Lower leg skin (tissue), 4 donors: ENCODE measurements at places on chromosomes 2 and 18. TPM values are rescaled to one million over a fixed set of nuclear protein-coding genes. Genes with fewer than 3 reads are reported as not detected.
A peak's percentile ranks its signal among the peaks of the same experiment; 100 is the strongest.

The TACR1 gene
- 8.0 TPM for total RNA-seq

The CD207 gene
- 57.6 TPM for total RNA-seq

The REEP1 gene
- total RNA-seq = 1.1 TPM

The NIFK gene
- total RNA-seq = 46.8 TPM

The RESP18 gene
- not detected for total RNA-seq

The IAH1 gene
- 33.1 TPM for total RNA-seq

The HNMT gene
- total RNA-seq = 21.3 TPM

The NR4A2 gene
- total RNA-seq = 1.8 TPM

The TUBA4B gene
- not detected for total RNA-seq

The ALPP gene
- not detected for total RNA-seq

The CD8A gene
- total RNA-seq = 1.9 TPM

The PDIA6 gene
- total RNA-seq = 97.7 TPM

The PCARE gene
- not detected for total RNA-seq

The CRYGC gene
- total RNA-seq = not detected

The CCDC74B gene
- 2.6 TPM for total RNA-seq

The EGR4 gene
- total RNA-seq = not detected

- DNase-seq = no peak
These were observed 72.6 kb upstream of the STPG4 start for GRCh38 chr2:47227532-47228279.

GRCh38 chr2:43021791-43022509 is 204.5 kb downstream of the ZFP36L2 start:
- no peak for DNase-seq

- no peak for DNase-seq
These were observed 138.4 kb upstream of the HDAC4 start for GRCh38 chr2:239539083-239539775.

- DNase-seq = no peak
These were observed 433.0 kb upstream of the CHAC2 start for GRCh38 chr2:53334610-53335009.

DNA sequence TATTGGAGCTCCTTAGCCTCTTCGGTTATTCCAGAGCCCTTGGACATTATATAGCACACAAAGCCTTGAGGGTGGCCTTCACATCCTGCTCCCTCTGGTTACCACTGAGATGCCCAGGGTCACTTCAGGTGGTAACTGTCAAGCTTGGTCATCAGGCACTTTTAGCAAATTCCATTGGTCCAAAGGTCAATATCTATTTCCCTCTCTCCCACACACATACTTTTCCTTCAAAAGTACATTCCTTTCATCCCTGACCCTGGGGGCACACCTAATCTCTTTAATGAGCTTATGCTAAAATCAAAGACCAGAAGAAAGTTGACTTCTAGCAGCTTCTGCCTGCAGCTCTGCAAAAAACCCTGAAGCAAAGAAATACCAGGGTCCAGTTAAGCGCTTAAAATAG is 172.0 kb upstream of the NRP2 start:
- DNase-seq = no peak

GRCh38 chr18:50432915-50433314 is 58.1 kb downstream of the SKA1 start:
- no peak for DNase-seq

DNA sequence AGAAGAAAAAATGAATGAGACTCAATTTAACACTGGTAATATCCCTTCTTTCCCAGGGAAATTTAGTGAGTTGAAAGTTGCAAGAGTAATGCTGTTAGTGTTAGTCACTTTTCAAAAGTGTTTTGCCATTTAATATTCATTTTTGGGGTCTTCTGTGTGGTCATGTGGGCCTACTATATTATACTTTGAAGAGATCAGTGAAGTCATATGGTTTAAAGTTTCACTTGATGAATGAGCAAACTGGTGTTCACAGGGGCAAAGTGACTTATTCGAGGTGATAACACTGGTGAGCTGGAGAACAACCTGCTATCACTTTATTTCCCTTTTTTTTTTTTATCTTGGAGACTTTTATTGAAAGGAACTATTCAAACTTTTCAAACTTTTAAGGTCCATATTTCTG is 196.0 kb downstream of the PLCL1 start:
- no peak for DNase-seq

DNA sequence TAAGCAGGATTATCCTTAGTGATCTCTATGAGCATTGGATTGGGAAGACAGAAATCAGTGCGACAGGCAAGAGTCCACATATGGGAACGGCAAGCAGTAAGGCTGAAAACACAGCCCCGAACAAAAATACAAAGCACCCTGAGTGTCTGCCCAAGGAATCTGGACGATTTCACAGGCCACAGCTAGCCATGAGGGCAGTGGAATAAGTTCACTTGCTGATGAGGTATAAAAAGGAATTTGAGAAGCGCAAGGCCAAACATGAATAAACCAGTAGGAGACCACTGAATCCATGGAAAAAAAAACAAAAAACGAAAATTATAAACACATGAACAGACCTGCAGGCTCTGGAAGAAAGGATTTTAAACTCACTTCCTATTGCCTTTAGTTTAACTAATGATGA is 24.3 kb downstream of the WDSUB1 start:
- no peak for DNase-seq

- DNase-seq = no peak
These were observed 35.1 kb upstream of the CYBRD1 start for GRCh38 chr2:171487201-171487600.

DNA sequence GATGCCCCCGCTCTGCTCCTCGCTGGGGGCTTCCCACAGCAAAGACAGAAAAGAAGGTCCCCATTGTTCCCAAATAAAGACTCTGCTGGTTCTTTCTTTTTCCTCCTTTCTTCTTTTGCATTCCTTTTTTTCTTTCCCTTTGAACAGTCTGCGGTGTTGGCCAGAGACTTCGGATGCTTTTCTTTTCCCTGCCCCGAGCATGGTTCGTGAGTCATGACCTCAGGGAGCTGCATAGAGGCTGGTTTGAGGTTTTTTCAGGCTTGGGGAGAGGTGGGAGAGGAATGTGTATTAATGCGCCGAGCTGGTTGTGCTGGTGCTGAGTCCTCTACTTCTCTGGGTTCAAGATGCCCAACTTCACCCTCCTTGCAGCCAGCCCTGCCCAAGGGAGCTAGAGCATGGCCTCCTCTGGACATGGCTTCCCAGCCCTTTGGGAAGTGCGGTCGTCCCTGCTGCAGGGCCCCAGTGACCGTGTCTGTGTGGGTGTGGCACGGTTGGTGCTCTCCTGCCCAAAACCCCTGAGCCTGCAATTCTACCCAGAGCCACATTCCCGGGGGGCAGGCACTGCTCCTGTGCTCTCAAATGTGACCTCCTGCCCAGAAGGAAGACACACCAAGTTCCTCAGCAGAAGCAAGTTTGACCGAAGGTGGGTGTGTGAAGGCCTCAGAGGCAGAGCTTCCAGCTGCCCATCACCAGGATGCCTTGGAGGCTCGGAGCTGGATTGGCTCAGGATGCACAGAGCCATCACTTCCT is 9.0 kb upstream of the ARHGEF4 start:
- no peak for DNase-seq

DNA sequence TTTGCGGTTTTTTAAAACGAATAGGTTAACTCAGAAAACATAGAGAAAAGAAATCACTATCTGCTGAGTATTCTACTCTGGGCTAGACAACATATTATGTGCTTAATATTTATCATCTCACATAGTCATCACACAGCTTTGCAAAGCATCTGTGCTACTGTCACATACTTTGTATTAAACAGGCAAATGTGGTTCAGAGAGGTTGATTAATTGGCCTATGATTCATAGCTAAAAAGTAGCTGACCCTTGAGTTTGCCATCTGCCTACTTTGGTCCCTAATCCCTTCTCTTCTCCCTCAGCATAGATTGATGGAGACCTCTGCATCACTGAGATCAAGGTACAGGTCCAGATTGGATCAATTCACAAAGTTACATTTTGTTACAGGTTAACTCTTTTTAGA is 21.4 kb downstream of the ANKRD30B start:
- no peak for DNase-seq

- peak; percentile 83 for DNase-seq
These were observed 123.3 kb downstream of the HDAC4 start for GRCh38 chr2:239277401-239278085.

DNA sequence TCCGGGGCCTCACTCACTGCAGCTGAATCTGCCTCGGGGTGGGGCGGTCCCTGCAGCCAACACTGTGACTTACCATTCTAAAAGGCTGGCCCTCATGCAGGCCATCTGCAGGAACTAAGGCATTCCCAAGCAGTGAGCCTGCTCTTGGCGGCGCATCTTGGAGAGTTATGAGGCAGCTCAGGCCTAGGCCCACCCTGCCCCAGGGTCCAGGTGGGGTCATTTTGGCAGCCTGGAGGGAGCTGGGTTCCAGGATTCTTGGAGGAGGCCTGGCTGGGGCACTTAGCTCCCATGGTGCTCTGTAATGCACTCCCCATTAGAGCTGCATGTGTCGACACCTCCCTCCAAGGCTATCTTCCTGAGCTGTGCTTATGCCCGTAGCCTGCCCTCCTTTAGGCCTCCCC is 14.8 kb upstream of the BIN1 start:
- DNase-seq = peak; percentile 85

- no peak for DNase-seq
These were observed 103.5 kb downstream of the CPO start for GRCh38 chr2:207042841-207043240.

GRCh38 chr2:118224895-118225311 is 136.6 kb downstream of the INSIG2 start:
- no peak for DNase-seq

- no peak for DNase-seq
These were observed 2.3 kb downstream of the SCN1A start for GRCh38 chr2:166125557-166125956.

GRCh38 chr2:127179766-127180165 is 40.3 kb downstream of the CYP27C1 start:
- peak; percentile 68 for DNase-seq

DNA sequence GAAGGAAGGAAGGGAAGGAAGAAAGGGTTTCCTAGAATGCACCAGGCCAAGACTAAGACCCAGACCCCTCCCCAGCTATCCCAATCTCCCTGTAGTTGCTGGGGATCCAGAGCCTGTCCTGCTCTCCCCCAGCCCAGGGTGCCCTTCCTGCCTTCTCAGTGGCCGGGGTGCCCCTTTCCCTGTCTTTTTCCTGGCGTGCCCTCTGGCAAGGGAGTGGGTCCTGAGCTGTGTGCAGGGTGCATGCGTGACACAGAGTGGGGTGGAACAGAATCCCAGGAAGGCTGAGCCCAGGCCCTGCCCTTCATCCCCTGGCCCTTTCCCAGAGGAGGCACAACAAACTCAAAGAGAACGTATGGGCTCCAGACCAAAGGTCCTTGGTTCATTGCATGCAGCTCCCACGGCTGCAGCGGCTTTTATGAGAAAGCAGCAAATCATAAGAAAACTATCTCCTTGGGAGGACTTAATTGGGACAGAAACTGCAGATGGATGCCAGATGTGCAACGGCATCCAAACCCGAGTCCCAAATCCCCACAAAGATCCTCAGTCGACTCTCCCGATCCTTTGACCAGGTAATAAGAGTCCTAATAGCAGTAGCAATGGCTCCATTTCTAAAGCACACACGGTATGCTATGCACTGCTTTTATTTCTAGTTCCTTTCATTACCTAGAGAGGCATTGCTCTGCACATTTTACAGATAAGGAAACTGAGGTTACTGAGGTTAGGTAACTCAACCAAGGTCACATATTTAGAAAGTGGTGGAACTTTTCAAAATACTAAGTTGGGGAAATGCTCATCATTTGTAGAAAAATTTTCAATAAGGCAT is 12.7 kb upstream of the ARID5A start:
- DNase-seq = no peak

GRCh38 chr2:238264072-238264460 is 24.2 kb upstream of the HES6 start:
- DNase-seq = no peak

DNA sequence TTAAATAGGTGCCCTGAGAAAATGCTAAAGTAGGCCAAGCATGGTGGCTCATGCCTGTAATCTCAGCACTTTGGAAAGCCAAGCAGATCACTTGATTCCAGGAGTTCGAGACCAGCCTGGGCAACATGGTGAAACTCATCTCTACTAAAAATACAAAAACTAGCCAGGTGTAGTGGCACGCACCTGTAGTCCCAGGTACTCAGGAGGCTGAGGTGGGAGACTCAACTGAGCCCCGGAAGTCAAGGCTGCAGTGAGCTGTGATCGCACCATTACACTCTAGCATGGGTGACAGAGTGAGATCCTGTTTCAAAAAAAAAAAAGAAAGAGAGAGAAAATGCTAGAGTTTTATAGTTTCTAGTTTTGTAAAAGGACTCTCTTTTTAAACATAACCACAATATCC is 12.0 kb downstream of the ANKRD44 start:
- DNase-seq = no peak

- no peak for DNase-seq
These were observed 1.1 kb downstream of the FECH start for GRCh38 chr18:57585421-57585820.

- DNase-seq = no peak
These were observed 32.5 kb downstream of the CCDC68 start for GRCh38 chr18:54926593-54927325.

DNA sequence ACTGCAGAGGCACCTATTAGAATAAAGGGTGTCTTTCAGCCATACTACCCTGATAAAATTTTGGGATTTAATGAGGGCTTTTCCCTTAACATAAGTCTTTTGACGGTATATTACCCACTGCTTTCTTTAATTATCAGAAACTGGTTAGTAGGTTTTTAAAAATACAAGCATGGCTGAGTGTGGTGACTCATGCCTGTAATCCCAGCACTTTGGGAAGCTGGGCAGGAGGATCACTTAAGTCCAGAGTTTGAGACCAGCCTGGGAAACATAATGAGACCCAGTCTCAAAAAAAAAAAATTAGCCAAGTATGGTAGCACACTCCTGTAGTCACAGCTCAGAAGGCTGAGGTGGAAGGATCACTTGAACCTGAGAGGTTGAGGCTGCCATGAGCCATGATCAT is 16.1 kb downstream of the CPSF3 start:
- DNase-seq = no peak

DNA sequence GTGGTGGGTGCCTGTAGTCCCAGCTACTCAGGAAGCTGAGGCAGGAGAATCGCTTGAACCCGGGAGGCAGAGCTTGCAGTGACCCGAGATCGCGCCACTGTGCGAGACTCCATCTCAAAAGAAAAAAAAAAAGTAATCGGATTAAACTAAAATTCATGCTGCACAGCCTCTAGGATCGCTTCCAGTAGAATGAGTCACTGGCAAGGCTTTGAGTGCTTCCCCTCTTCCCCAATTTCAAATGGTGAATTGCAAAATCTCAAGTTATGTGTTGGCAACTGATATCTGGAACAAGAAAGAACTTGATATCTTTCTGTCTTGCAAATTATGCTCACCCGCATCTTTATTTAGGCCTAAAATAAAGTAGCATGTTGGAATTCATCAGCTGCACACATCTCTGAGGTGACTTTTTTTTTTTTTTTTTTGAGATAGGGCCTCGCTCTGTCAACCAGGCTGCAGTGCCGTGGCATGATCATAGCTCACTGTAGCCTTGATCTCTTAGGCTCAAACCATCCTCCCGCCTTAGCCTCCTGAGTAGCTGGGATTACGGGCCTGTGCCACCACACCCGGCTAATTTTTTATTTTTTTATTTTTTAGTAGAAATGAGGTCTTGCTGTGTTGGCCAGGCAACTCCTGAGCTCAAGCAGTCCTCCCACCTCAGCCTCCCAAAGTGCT is 12.7 kb downstream of the TTC39C start:
- DNase-seq = peak; percentile 78
